8988T (cell line): ENCODE measurements at places on chromosomes 6 and 20.

DNA sequence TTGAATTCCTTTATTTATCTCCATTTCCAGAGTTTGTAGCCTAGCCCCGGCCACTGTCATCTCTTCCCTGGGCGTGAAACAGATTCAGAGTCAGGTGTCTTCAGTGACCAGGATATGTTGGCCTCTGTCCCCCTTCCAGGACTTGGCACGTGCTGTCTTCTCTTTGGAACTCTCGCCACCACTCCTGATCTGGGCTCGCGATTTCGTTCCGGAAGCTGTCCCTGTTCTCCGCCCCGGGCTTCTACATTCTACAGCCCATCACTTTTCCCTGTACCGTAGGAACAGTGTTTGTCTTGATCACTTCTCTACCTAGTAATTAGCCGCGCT is 739 bp downstream of the GSS start:
- DNase-seq = no peak

DNA sequence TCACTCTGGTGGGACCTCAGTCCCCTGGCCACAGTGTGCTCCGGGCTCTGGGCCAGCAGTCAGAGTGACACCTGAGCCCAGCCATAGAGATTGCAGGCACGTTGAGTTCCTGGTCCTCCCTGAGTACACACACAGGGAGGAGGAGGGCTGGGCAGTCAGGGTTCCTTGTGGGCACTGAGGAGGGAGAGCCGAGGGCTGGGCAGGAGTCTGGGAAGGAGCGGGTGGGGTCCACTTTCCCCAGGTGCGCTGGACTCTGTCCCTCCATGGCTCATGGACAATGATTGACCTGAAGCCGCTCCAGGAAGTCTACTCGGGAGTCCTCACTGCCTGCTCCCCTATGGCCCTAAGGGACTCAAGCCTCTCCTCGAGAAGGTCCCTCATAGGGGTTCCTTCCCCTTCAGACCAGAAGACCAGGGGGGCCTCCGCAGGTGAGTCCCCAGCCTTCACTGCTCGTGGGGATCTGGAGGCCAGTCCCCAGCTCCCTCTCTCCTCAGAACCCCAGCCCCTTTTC is 1.1 kb downstream of the SLC44A4 start:
- DNase-seq = no peak

GRCh38 chr6:79544299-79544927 is 7.2 kb upstream of the LCA5 start:
- DNase-seq = no peak

GRCh38 chr20:63122626-63123025 is 93.3 kb downstream of the YTHDF1 start:
- DNase-seq = no peak

DNA sequence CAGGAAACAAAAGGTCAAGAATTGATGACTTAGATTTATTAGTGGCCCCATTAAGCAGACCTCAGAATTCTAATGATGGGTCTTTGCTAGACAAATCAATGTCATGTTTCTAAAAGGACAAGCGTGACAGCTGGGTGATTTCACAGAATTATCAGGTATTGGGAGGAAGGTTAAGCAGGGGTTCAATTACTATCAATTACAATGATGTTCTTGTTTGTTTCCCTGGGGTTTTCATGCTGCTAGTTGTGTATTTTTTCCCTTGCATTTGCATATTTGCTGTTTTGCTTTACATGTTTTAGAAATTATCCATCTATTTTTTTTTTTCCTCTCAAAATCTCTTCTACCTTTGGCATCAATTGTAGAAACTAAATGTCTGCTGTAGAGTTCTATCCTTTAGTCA is 27.9 kb downstream of the GNAS start:
- no peak for DNase-seq

- no peak for DNase-seq
These were observed 30.1 kb downstream of the ANKRD60 start for GRCh38 chr20:58198384-58198783.

- no peak for DNase-seq
These were observed 6.5 kb upstream of the SLC24A3 start for GRCh38 chr20:19205981-19206396.

GRCh38 chr6:135537741-135538301 is 40.3 kb upstream of the AHI1 start:
- no peak for DNase-seq

GRCh38 chr6:120775698-120776097 is 558.6 kb downstream of the TBC1D32 start:
- DNase-seq = no peak

DNA sequence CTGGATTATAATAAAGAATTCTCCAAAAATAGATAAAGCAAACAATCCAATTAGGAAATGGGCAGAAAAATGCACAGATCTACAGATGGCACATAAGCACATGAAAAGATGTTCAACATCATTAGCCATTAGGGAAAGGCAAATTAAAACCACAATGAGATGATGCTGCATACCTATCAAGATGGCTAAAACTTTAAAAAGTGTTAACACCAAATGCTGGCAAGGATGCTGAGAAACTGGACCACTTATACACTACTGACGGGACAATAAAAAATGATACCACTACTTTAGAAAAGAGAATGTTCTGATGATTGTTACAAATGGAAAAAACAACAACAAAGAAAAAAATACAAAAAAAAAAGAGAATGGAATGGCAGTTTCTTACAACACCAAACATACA is 26.5 kb downstream of the LCA5 start:
- DNase-seq = no peak
